Kidney (tissue), 22 donors: ENCODE measurements at places on chromosomes 7 and 10. TPM values are rescaled to one million over a fixed set of nuclear protein-coding genes. Genes with fewer than 3 reads are reported as not detected.

DNA sequence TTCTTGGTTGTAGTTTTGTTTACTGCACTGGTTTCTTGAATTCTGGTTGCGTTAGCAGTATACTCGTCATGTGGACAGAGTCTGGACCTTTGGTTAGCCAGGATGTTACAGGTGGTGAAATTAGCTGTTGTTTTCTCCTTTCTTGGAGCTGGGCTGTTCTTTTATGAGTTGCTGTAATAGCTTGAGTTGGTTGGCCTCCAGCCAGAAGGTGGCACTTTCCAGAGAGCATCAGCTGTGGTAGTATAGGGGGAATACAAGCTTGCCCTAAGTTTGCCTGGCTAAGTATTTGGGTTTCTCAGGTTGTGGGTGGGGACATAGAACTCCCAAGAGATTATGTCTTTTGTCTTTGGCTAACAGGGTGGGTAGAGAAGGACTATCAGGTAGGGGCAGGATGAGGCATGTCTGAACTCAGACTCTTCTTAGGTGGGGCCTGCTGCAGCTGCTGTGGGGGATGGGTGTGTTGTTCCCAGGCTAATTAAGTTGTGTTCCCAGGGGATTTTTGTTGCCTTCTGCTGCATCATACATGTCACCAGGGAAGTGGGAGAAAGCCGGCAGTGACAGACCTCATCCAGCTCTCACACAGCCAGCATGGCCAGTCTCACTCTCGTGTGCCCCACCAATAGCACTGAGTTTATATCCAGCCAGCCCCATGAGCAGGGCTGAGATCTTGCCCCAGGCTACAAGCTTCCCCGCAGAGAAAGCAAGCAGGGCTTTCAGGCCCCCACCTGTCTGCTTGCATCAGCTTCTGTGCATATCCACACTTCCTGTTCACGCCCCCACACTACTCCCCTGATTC is 246.7 kb upstream of the TPK1 start:
- H3K4me3 ChIP-seq, result no peak overlapping the region
- no peaks in the 10 kb centered on the region for H3K4me1 ChIP-seq
- no peak for DNase-seq
- no peaks in the 10 kb centered on the region for H3K36me3 ChIP-seq
- no peaks in the 10 kb centered on the region for H3K27me3 ChIP-seq

DNA sequence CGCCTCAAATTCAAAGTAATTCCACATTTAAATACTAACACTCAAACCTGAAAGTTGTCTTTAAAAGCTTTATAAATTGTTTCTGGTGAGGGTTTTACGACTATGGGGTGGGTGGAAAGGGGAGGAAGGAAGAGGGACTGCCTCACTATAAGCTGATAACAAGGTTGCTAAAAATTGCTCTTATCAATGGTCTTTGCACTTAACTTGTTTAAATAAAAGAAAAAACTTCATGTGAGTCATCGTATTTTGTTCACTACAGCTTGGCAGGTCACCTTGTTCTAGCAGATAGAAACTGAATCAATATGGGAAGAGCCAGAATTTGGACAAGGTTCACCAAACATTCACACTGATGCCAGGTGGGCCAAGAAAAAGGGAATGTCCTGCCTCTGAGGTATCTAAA is 129.2 kb downstream of the TES start:
- H3K27me3 ChIP-seq, result no peaks in the 10 kb centered on the region
- H3K4me1 ChIP-seq, result no peaks in the 10 kb centered on the region
- no peaks in the 10 kb centered on the region for H3K36me3 ChIP-seq
- H3K4me3 ChIP-seq, result no peak overlapping the region

DNA sequence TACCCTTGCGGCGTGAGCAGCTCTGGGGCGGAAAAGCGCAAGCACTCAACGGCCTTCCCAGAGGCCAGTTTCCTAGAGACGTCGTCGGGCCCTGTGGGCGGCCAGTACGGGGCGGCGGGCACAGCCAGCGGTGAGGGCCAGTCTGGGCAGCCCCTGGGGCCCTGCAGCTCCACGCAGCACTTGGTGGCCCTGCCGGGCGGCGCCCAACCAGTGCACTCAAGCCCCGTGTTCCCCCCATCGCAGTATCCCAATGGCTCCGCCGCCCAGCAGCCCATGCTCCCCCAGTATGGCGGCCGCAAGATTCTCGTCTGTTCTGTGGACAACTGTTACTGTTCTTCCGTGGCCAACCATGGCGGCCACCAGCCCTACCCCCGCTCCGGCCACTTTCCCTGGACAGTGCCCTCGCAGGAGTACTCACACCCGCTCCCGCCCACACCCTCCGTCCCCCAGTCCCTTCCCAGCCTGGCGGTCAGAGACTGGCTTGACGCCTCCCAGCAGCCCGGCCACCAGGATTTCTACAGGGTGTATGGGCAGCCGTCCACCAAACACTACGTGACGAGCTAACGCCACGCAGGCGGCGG is 12.6 kb downstream of the TRIM8 start:
- H3K36me3 ChIP-seq, result peaks cover 21% of the 10 kb centered on the region
- H3K27ac ChIP-seq, result peak overlapping the region; percentile 63
- no peak overlapping the region for H3K4me3 ChIP-seq
- peaks cover 23% of the 10 kb centered on the region for H3K4me1 ChIP-seq

DNA sequence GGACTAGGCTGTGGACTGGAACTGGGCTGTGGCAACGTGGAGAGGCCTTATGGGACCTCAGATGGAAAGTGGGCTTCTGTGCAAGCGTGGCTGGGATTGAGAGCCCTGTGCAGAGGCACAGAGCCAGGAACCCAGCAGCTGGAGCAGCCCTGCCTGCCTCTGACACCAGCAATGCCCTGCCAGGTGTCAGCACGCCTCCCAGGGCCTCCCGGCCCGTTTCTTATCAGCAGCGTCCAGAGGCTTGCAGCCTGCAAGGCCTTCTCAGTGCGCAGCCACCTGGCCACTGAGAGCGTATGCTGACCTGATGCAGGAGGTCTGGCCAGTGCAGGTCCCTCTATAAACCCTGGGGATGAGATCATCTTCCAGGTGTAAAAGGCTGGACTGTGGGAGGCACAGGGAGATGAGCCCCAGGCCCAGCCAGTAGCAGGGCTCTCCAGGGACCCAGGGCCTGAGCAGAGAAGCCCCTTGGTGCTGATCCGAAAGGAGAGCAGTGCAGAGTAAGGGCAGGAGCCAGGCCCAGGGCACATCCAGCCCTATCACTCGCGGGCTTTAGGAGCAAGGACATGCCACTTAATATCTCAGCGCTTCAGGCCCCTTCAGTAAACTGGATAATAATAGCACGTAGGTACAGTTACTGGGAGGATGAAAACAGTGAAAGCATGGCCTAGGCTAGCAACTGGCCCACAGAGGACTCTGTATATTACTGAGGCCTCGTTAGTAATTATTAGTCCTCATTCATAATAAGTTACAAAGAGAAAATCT is 38.8 kb upstream of the ANTXRL start:
- no peaks in the 10 kb centered on the region for H3K4me1 ChIP-seq
- no peaks in the 10 kb centered on the region for H3K36me3 ChIP-seq
- no peak overlapping the region for H3K27ac ChIP-seq
- H3K27me3 ChIP-seq, result no peaks in the 10 kb centered on the region
- H3K4me3 ChIP-seq, result no peak overlapping the region

- no peaks in the 10 kb centered on the region for H3K4me1 ChIP-seq
- no peak overlapping the region for H3K4me3 ChIP-seq
- no peaks in the 10 kb centered on the region for H3K36me3 ChIP-seq
- H3K27me3 ChIP-seq, result no peaks in the 10 kb centered on the region
- H3K27ac ChIP-seq, result no peak overlapping the region
These were observed 50.0 kb upstream of the PDK4 start for GRCh38 chr7:95646350-95646749.

DLG5 gene
- 30.0 TPM for total RNA-seq
